ENCODE measurements at places on chromosomes 1 and 21. TPM values are rescaled to one million over a fixed set of nuclear protein-coding genes. Genes with fewer than 3 reads are reported as not detected.

- no peak for DNase-seq
Measured at GRCh38 chr1:207807326-207807689, 55.5 kb downstream of the CD46 start.

The CD5L gene
- total RNA-seq = not detected

GRCh38 chr1:237232501-237232900 is 190.5 kb downstream of the RYR2 start:
- no peak for DNase-seq

- no peak for DNase-seq
Measured at GRCh38 chr1:993379-993995, 6.4 kb downstream of the HES4 start.

- DNase-seq = no peak
Measured at GRCh38 chr21:35207322-35207721, 158.2 kb upstream of the RUNX1 start.

DNA sequence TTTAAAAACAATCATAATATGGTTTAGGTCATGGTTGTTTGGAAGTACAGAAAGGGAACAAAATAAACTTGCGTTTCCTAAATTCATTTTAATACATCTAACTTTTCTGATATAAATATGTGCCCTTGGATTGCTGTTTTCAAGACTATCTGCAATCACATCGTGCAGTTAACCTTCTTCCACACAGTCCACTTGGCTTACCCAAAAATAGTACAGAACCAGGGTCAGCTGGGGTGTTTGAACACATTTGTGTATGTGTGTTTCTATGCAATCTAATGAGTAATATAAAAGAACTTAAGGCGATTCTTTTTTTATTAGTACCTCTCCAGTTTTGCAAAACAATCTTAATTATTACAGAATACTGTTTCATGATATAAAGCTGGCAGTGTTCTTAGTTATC is 19.9 kb downstream of the SAMSN1 start:
- DNase-seq = no peak

The NPR1 gene
- total RNA-seq = 39.5 TPM
